Stomach (tissue), 19 donors: ENCODE measurements at places on chromosomes 13 and 19.
A peak's percentile ranks its signal among the peaks of the same experiment; 100 is the strongest.

GRCh38 chr13:113653264-113654174 lies 4.5 kb downstream of the ATP4B start:
- peak; percentile 24 for DNase-seq

GRCh38 chr13:34391076-34391475 lies 551.0 kb upstream of the NBEA start:
- no peak for DNase-seq

- no peak for DNase-seq
These were observed 11.3 kb downstream of the RFX2 start for GRCh38 chr19:6099033-6099432.

DNA sequence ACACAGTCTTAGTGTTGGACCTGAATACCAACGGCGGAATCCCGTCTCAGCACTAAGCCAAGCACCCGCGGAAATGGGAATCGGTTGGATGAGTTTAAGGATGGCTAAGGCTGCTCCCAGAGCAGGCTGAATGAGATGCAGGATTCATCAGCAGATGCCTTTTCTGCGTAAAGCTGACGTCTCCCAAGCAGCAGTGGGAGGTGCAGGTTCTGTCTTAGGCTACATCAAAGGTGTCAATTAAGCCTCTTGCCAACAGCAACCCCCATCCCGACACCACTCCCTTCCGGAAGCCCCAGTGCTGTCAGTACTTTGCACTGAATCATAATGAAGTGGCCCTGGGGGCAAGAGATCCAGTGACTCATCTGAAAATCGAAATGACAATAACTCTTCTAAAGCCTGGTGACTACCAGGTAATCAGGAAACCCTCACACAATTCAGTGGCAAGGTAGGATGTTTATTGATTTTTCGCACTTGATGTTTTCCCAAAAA lies 275.6 kb downstream of the DCLK1 start:
- no peak for DNase-seq

DNA sequence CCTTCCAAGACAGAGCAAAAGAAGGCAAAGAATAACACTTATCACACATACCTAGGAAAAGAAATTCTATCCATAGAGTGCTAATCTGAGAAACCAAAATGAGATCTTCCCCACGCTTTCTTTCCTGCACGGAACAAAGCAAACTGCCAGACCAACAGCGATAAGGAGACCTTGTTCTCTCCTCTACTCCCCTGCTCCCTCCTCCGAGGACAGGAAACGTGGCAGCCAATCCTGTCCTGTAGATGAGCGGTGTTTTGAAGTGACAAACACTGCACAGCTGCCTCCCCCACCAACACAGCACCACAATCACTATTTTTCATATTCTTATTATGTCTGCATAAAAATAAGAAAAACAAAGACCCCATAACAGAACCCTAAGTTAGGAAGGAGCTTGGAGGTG lies 113.9 kb upstream of the IRS2 start:
- DNase-seq: peak; percentile 14

DNA sequence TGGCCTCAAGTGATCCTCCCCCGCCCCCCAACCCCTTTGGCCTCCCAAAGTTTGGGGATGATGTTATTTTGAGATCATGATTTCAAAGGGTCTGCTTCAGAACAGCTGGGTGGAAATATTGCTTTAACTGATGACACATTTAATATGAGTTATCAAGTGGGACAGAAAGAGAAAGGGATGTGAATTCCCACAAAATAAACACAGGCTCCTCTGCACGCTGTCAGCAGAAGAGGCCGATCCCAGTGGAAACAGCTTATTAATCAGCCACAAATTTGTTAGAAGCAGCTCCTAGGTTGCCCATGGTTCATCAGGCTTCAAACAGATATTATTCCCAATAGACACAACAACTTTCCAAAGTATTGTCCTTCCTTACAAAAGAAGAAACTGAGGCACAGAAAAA lies 4.7 kb downstream of the DCLK1 start:
- DNase-seq: no peak

DNA sequence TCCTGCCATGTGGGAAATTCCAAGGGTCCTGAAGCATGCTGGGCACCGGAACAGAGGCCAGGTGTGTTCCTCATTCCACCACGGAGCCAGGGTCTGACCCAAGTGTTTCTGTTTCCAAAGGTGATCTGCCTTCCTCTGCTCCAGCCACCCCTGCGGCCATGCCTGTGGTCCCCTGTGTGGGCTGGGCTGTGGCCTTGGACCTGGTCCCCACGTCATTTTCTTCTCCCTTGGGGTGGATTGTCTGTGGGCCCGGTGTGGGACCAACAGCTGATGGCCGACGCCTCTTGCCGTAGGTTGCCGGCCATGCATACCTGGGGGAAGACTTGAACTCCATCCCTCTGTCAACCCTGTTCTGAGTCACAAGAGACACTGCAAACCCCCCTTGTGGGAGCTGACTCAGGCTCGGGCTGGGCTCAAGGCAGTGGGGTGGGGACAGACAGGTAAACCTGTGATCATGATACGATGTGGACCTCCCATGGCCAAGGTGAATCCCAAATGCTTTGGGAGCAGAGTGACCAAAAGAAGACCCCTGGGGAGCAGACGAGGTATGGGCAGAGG lies 35.0 kb downstream of the ATP11A start:
- no peak for DNase-seq

DNA sequence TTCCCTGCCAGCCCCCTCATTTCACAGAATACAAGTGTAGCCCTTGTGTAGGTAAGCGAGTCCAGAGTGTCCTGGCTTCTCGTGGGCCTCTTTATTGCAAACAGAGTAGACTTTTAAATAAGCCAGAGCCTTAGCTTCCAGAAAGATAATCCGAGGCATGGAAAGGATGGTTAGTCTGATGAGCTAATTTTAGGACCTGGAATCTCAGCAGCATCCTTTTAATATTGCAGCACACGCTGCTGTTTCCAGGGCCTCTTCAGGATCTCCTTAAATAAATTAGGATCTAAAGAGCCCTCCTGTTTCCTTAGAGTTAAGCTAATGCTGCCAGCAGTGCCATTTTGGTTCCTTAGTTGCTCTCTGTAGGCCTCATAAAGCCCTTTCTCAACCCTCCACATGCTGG lies 99.2 kb downstream of the RFC3 start:
- DNase-seq: no peak

GRCh38 chr19:20423381-20424197 lies 142.0 kb downstream of the ZNF737 start:
- peak; percentile 56 for DNase-seq

- no peak for DNase-seq
These were observed 7.2 kb upstream of the PHF11 start for GRCh38 chr13:49488563-49488962.

GRCh38 chr13:49806126-49806536 lies 13.6 kb upstream of the KPNA3 start:
- no peak for DNase-seq

GRCh38 chr13:71137101-71137500 lies 729.9 kb downstream of the DACH1 start:
- DNase-seq: no peak

- peak; percentile 89 for DNase-seq
These were observed 277.9 kb downstream of the ZNF536 start for GRCh38 chr19:30649934-30650614.

GRCh38 chr13:50033725-50034124 lies 18.5 kb downstream of the KCNRG start:
- no peak for DNase-seq

GRCh38 chr19:17060802-17061201 lies 14.4 kb downstream of the HAUS8 start:
- no peak for DNase-seq

GRCh38 chr13:95706356-95706755 lies 29.4 kb downstream of the DNAJC3 start:
- no peak for DNase-seq

GRCh38 chr19:955803-956765 lies 28.1 kb upstream of the WDR18 start:
- DNase-seq: no peak
